ENCODE measurements at places on chromosomes 7 and 10.

- DNase-seq = no peak
Measured at GRCh38 chr7:518630-519483, 789 bp downstream of the PDGFA start.

- no peak for DNase-seq
Measured at GRCh38 chr10:504121-504611, 185.3 kb downstream of the DIP2C start.

DNA sequence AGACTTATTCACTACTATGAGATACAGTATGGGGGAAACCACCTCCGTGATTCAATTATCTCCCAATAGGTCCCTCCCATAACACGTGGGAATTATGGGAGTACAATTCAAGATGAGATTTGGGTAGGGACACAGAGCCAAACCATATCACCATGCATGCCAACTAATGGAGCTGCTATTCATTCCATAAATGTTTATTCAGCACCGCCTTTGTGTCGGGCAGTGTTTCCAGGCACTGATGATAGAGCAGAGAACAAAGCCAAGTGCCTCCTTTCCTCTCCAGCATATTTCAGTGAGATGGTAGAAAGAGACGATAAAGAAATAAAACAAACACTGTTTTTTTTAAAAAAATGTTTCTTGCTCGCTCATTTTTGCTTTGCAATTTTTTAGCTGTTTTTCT, 295.9 kb upstream of the FOXK1 start:
- no peak for DNase-seq

DNA sequence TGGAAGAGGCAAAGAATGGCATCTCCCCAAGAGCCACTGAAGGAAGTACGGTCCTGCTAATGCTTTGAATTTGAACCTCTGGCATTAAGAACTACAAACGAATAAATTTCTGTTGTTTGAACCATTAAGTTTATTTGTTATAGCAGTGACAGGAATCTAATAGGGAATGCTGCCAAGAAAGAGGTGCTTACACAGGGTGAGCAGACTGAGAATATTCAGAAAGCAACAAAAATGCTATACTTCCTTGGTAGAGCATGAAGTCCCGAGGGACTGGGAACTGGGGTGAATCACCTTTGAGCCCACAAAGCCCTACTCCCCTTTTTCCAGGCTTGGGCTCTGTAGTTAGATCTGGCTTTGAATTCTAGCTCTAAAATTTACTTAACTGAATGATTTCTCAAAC, 45.0 kb downstream of the PANK1 start:
- DNase-seq = no peak

DNA sequence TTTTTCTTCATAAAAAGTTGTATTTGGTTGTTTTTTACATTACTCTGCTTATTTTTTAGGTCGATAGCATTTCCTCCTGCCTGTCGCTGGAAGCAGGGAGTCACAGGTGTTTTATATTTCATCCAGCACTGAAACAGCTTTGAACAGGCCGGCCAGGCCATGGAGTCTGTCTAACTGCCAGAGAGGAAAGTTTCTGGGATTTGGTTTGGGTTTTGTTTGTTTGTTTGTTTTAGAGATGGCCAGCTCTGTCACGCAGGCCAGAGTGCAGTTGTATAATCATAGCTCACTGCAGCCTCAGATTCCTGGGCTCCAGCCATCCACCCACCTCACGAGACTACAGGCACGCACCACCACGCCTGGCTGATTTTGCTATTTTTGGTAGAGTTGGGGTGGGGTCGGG, 23.4 kb downstream of the PROSER2 start:
- no peak for DNase-seq

DNA sequence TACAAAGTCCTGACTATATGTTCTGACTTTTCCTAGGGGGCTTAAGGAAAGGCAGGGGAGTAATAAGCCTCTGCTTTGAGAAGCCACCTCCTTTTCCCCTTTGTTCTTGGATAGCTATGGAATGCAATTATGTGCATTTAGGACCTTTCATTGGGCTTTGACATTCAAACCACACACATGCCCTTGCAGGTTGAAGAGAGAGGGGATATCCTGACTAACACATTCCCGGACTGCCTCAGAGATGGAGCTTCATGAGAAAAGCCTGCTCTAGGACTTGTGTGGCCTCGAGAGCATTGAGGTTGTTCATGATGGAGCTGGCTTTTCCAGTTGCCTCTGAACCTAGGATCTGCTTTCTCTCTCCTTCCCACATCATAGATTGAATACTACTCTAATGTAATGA, 694.5 kb downstream of the LRMDA start:
- no peak for DNase-seq
